Right atrium auricular region (tissue), 2 donors: ENCODE measurements at places on chromosomes 7 and 10. TPM values are rescaled to one million over a fixed set of nuclear protein-coding genes. Genes with fewer than 3 reads are reported as not detected.
A peak's percentile ranks its signal among the peaks of the same experiment; 100 is the strongest.

Gene JAKMIP3
- total RNA-seq: 0.20 TPM

Gene ADRA2A
- 1.4 TPM for total RNA-seq

Gene EVX1
- total RNA-seq: not detected

Gene SPOCK2
- 19.3 TPM for total RNA-seq

Gene SAMD9
- total RNA-seq: 2.3 TPM

Gene SLC13A1
- not detected for total RNA-seq

Gene EPO
- total RNA-seq: not detected

Gene SH2D4B
- not detected for total RNA-seq

- DNase-seq: no peak
Measured at GRCh38 chr7:51335057-51335456, 18.4 kb upstream of the COBL start.

DNA sequence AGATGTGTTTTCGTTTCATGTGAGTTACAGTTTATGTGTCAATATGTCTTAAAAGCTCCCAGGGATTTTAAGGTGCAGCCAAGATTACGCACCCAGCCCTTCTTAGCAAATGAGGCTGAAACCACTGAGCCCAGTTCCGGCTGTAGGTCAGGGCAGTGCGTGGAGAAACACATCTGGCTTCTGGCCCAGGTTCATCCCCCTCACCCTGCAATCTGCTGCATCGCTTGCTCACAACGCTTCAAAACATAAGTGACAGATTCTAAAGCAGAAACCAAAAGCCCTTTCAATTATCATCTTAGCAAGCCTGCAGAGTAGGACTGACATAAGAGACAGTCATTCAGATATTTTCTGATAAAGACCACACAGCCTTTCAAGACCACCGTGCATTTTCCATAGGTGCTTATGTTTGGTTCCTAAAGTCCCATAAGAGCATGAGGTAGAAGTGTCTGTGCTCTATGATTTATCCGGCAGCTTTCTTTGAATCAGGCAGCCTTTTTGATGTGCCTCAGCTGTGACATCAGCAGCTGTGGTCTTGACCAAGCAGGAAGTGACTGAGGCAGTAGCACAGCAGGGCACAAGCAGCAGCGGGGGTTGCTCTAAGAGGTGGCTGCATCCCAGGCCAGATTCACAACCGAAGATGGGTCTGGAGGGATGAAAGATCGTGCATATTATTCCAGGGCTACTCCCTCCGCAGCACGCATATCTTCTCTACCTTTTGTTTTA lies 72.1 kb upstream of the LYZL2 start:
- DNase-seq: no peak

GRCh38 chr7:96061009-96061408 lies 260.9 kb downstream of the SLC25A13 start:
- DNase-seq: no peak

DNA sequence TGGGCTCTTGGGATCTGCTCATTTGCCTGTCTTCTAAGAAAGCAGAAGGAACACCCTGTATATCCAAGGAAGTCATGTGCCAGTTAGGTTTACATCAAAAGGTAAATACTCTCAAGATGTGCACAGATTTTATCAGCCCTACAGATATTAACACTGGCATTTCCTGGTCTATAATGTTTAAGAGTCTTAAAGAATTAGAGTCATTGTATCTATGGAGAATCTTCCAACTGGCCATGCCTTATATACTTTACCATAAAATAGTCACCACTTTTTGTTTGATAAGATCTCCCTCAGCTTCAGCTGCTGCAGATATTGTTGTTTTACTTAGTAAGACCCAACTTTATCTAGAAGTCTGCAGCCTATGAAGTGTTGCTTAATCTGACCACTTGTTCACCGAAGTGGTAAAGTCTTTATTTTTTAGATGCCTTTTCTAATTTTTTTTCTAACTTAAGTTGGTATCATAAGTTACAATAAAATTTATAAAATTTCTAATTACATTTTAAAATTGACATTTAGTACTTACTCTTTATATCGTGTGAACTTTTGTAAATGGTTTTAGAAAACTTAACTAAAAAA lies 58.5 kb downstream of the CPED1 start:
- no peak for DNase-seq

- DNase-seq: no peak
Measured at GRCh38 chr10:12907656-12908055, 93.9 kb downstream of the CCDC3 start.

- no peak for DNase-seq
Measured at GRCh38 chr10:1169981-1170866, 114.0 kb downstream of the WDR37 start.

DNA sequence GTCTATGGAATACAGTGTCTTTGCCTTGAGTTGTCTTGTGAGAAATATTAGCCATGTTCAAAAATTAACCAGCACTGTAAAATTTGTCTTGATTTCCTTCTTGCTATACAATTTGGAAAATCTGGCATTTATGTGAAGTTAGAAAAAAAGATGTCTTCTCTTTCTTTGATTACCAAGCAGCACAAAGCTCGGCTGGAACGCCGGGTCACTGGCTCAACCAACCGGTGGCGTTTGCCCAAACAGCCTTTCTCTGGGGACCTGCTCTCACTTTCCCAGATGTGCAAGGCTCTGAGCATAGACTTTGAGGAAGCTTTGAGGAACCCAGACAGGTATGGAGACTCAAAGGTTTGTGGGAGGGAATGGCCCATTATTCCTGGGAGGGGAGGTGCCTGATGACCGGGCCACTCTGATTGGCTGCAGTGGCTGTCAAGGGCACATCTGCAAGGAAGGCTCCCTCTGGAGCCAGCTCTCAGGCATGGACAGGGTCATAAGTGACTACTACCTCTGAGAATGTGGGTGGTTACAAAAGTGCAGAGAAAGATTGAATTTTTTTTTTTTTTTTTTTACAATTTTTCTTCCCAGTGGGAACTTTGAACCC lies 5.6 kb downstream of the BTBD16 start:
- no peak for DNase-seq

GRCh38 chr7:10767771-10768170 lies 205.9 kb upstream of the PHF14 start:
- DNase-seq: no peak

DNA sequence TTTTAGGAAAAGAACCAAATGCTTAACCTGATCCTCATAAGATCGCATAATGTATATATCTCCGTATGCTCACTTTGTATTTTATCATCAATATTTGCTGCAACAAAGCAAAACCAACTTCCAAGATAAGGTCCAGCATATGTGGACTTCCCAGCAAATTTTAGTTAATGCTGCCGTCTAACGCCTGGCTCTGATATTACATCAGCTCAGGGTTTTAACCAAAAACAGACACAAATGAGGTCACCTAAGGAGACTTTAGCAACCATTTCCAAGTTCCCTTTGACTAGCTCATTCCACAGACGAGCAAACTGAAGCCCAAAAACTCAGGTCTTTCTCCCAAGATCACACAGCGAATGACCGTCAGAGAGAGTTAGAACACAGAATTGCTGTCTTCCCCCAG lies 59.4 kb upstream of the UCN3 start:
- DNase-seq: no peak

DNA sequence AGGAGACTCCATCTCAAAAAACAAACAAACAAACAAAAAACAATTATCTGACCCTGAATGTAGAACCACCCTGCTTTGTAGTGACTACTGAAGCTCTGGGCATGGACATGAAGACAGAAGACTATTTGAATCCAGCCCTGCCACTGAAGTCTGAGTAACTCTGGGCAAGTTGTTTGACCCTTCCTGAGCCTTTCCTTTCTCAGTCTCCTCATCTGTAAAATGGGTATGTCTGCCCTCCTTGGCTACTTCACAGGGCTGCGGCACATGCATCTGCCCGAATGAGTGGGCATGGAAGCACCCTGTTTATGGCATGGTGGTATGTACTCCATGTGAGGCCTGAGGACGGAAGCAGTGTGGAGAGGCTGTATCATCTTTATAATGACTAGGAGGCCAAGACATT lies 22.2 kb upstream of the MALSU1 start:
- no peak for DNase-seq

DNA sequence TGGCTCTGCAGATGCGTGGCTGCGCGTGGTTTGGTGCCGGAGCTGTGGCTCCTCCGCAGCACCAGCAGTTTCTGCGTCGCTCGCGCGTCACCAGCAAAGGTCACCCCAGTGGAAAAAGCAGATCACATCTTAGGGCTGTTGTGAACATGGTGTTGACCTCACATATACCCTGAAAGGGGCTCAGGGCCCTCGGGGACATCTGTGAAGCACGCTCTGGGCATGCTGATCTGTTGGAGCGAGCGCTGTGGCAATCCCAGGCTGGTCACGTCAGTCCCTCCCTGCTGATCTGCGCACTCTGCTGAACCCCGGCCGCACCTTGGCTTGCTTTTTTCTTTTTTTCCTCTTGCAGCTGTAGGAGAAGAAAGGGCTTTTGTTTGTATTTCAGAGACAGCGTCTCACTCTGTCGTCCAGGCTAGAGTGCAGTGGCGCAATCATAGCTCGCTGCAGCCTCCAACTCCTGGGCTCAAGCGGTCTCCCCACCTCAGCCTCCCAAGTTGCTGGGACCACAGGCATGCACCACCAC lies 33.3 kb upstream of the AP5Z1 start:
- DNase-seq: no peak

GRCh38 chr10:49397036-49397999 lies 1.4 kb upstream of the DRGX start:
- peak; percentile 55 for DNase-seq

DNA sequence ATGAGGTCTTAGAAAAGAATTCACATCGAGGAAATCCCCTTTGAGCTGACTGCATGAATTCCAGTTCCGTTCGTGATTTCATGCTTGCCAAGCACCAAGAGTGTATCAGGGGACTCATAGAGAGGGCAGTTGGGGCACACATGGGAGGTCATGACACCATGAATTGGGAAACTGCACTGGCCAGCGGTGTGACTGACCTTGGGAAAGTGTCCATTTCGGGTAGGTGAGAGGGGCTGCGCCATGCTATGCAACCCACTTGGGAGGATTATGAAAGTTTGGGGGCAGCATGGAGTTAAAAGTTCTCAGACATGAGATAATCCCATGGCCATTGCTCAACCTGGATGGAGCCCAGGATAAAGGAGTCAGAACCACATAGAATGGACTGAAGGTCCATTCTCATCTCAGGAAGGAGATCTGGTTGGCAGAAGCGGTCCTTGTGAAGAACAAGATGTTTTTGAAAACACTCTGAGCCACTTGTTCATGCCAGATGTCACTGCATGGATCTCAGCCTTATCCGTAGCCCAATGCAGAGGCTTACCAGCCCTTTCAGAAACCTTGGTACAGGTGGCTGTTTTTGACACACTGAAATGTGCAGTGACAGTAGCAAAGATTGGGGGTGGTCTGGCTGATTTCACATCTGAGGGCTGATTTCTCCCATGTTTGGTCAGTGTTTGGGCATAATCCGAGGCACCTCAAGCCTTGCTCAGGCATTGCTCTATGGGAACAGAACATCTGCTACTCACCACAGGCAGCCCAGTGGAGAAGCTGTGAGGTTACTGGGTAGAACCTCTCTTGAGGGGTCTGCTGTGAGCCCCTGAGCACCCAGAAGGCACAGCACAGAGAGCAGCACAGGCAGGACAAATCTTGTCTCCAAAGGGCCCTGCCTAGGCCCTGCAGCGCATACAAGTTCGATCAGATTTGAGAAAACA lies 252.3 kb downstream of the CXCL12 start:
- peak; percentile 73 for DNase-seq

GRCh38 chr10:103818765-103819374 lies 36.5 kb downstream of the SH3PXD2A start:
- no peak for DNase-seq

- no peak for DNase-seq
Measured at GRCh38 chr7:50287129-50287528, 17.4 kb upstream of the IKZF1 start.

- no peak for DNase-seq
Measured at GRCh38 chr10:76257816-76258215, 826.4 kb downstream of the LRMDA start.

- DNase-seq: no peak
Measured at GRCh38 chr7:20794676-20795075, 8.0 kb upstream of the SP8 start.

- no peak for DNase-seq
Measured at GRCh38 chr10:133370030-133370786, 2.9 kb downstream of the ECHS1 start.

- DNase-seq: peak; percentile 78
Measured at GRCh38 chr10:71266147-71266917, 52.7 kb upstream of the SLC29A3 start.

DNA sequence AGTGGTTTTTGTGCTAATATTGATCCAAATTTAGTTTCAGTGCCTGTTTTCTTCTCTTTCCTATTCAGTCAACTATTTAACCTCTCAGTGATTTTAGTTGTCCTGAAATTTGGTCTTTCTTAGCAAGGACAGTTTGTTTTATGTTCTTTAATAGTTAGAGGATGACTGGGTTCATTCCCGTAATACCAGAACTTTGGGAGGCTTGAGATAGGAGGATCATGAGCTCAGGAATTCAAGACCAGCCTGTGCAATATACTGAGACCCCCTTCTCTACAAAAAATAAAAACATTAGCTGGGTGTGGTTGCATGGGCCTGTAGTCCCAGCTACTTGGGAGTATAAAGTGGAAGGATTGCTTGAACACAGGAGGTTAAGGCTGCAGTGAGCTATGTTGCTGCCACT lies 148.3 kb downstream of the EXOC4 start:
- no peak for DNase-seq

- no peak for DNase-seq
Measured at GRCh38 chr10:3825244-3825643, 40.2 kb upstream of the KLF6 start.

GRCh38 chr10:103621783-103622125 lies 128.2 kb downstream of the NEURL1 start:
- DNase-seq: no peak

- no peak for DNase-seq
Measured at GRCh38 chr10:25843551-25844170, 90.4 kb upstream of the MYO3A start.

DNA sequence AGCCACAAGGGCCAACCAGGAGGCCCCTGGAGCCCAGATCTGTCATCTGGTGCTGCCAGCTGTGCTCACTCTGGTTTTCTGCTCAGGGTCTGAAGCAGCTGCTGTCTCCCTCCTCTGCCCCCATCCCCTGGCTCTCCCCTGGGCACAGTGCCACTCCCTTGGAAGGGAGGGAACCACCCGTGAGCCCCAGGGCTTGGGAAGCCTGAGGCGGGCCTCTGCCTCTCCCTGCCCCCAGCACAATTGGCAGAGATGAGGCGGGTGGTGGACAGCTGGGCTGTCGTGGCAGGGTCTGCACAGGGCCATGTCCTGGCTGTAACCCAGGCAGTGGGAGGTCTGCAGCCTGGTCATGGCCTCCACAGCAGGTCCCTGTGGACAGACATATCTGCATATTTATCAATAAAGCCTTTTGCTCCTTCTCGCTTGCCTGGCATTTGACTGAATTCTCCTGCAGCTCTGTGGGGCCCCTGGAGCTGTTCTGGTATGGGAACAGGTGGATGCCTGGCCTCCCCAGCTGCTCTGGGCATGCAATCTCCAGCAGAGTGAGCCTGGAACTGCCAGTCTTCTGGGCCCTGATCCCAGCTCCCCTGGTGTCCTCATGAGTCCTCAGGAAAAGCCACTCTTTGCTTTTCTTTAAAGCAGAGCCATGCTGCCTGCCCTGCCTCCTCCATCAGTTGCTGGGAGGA lies 1.6 kb upstream of the ANKRD2 start:
- DNase-seq: no peak
